Activated gamma-delta T cell treated with anti-CD3 and anti-CD28 coated beads, Interleukin-2, amount 50 U/mL, for 16 hours (primary cell): ENCODE measurements at places on chromosomes 1 and 21.
A peak's percentile ranks its signal among the peaks of the same experiment; 100 is the strongest.

- no peak for DNase-seq
Measured at GRCh38 chr1:186461014-186461413, at the start of gene PDC. Gene PDC (minus strand): TSS chr1:186461114. CDS start chr1:186449459, 11,655 bp downstream.

DNA sequence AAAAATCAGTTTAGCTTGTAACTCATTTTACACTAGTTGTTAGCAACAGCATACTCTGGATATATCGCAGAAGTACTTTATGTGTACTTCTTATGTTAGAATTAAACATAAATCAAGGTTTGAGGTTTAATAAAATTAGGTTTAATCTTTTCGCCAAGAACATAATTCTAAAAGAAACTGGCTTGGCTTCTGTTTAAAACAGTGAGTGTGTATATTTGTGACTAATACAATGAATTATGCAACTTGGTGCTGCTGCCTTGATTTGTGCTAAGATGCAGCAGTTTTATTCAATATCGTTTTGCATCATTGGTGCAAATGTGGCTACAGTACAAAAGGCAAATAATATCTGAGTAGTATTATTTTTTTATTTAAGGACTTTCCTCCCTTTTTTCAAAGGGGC is 44.8 kb downstream of the USP25 start:
- DNase-seq: no peak

DNA sequence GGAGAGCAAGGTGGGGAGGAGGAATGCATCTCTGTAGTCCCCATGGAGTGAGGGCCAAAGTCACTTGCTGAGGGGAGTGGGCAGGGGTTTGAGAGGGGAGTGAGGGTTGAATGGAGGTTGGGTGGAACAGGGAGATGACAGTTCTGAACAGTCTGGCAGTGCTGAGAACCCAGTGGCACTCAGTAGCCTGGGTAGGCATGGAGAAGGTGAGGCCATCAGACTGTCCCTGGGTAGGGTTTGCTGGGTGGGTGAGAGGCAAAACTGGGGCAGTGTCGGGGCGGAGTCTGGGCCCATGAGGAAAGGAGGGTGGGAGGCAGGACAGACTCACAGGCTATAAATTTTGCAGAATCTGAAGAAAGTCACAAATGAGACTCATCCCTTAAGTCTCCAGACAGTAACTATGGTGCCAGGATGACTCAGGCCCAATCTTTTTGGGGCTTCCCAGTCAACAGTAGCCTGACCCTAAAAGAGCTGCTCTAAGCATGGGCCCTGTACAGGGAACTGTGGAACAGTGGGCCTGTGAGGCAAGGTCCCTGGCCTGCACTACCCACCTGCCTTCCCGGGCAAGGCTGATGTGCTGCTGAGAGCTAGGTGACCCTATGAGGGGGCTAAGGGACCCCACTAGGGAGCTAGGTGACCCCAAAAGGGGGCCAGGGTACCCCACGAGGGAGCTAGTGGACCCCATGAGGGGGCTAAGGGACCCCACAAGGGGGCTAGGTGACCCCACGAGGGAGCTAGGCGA is 51.0 kb upstream of the DMRTB1 start:
- no peak for DNase-seq

GRCh38 chr1:54163051-54163450 is 10.3 kb upstream of the CDCP2 start:
- no peak for DNase-seq

DNA sequence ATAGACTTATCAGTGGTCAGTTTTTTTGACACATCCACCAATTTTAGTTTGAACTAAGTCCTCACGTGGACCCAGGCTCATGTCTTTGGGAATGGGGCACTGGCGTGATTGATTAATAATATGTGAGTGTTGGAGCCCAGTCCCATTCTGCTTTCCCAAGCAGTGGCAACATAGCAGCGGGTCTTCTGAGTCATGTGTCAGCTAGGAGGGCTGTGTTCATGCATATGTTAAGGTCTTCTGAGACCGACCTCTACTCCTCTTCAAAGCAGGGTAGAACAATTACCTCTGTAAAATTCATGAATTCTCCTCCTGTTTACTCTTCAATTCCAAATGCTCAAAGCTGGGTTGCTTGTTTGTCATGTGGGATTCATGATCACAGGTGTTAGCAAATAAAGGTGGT is 291.3 kb downstream of the CAMTA1 start:
- no peak for DNase-seq

GRCh38 chr1:33137800-33138199 is 44.0 kb downstream of the TRIM62 start:
- DNase-seq: peak; percentile 13

DNA sequence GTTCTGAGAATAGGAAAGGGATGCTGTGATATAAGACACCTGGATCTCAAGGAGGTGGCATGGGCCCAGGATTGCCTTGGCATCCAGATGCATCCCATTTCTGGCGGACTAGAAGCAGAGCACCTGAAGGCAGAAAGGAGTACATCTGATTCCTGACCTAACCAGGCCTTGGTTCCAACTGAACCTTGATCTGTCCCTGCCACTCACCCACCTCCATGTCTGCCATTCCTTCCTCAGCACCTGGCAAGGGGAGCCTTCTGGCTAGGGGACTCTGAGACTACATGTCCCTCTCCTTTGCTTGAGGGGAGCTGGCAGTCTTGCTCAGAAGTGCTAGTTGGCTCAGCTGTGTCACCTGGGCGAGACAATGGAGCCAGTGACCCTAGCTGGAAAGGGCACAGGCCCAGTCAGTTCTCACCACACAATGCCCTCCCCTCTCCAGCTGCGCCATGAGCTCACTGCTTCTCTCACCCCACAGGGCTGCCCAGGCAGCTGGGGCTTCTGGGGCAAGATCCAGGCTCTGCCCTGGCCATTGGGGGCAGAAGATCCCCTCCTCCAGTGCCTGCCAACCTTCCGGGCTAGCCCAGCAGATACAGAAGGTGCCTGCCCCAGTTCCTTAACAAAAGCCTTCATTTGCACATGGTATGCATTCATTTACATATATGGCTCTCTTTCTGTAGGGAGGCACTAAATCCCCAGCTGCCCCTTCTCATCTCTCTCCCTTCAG is 2.9 kb downstream of the IGSF8 start:
- DNase-seq: no peak

- no peak for DNase-seq
Measured at GRCh38 chr1:156310962-156311361, 11.9 kb upstream of the VHLL start.

DNA sequence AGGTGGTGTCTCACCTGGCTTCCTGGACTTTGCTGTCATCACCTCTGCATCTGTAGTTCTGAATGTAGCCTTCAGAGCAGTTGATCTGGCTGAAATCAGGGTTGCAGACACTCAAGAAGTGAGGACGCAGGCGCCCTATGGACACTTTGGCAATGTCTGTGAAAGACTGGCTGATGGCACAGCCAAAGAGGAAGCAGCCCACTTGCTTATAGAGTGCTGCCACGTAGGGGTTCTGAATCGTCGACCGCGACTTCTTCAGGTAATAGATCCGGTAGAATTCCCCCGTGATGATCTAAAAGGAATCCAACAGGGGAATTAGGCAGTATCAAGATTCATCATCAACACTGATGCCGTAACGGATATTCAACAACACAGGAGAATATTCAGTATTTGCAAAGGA is 55.1 kb downstream of the PLPP3 start:
- no peak for DNase-seq

- DNase-seq: no peak
Measured at GRCh38 chr1:210347112-210347511, 18.4 kb downstream of the HHAT start.

GRCh38 chr1:4344065-4344732 is 310.2 kb upstream of the AJAP1 start:
- no peak for DNase-seq

GRCh38 chr1:19758227-19758830 is 41.4 kb downstream of the TMCO4 start:
- no peak for DNase-seq

- no peak for DNase-seq
Measured at GRCh38 chr1:100036718-100037655, 67.2 kb downstream of the SLC35A3 start.

- DNase-seq: no peak
Measured at GRCh38 chr1:197740992-197741391, 34.3 kb downstream of the DENND1B start.

DNA sequence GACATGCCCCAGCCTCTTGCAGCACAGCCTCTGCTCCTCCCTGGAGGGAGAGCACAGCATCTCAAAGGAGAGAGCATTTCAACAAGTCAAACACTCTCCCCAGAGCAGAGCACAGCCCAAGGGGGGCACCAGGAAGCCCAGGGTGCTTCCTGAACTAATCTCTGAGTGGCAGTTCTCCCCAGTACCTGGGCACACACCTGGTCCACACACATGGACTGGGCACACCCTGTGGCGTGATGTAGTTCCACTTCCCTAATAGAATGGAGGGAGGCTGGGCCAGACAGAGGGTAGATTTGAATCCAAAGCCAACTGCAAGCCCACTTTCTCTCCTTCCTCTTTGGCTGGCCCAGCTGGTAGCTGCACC is 55.5 kb downstream of the CD46 start:
- DNase-seq: no peak

DNA sequence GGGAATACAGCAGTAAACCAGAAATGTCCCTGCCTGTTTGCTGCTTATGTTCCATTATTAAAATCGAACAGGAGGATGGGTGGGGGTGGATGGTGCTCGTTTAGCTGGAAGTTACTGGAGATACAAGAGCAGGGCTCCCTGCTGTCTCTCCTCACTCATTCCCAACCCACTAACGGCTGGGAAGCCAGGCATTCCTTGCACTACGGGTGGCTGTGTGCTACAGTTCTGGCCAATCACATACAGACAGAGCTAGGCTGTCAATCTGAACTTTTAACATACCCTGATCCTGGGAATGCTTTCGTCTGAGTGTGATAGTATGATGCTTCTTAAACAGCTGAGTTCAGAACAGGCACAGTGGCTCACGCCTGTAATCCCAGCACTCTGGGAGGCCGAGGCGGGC is 7.0 kb downstream of the SIPA1L2 start:
- no peak for DNase-seq

- no peak for DNase-seq
Measured at GRCh38 chr1:31230378-31230777, 9.3 kb downstream of the NKAIN1 start.

GRCh38 chr1:25567710-25568089 is 24.3 kb downstream of the LDLRAP1 start:
- DNase-seq: no peak

DNA sequence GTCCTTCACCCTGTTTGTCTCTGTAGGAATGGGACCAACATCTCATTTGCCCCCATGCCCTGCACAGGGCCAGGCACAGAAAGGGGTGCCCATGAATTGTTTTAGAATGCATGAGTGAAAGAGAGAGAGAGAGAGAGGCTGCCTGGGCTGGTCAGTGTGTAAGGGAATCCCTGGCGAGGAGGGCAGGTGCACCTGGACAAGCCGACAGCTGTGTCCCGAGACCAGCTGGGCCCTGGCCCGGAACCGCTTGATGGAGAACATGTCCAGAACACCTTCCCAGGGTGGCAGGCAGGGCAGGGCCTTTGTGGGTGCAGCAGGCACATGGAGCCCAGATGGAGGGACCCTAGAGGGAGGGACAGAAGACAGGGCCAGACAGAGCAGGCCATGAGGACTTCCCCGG is 22.7 kb downstream of the SPOCD1 start:
- DNase-seq: no peak

DNA sequence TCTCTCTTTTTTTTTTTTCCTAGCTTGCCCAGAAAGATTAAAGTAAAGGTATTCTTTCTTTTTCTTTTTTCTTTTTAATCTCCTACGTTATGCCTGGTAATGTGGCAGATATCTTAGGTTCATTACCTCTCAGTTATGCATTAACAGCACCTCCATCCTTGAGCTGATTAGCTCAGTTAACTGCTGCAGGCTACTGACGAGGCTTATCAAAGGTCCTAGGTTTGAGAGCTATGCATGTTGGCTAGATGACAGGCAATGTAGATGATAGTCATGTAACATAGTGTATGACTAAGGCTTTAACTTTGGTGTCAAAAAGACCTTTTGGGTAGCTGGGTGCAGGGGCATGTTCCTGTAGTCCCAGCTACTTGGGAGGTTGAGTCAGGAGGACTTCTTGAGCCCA is 53.7 kb upstream of the CACYBP start:
- no peak for DNase-seq

DNA sequence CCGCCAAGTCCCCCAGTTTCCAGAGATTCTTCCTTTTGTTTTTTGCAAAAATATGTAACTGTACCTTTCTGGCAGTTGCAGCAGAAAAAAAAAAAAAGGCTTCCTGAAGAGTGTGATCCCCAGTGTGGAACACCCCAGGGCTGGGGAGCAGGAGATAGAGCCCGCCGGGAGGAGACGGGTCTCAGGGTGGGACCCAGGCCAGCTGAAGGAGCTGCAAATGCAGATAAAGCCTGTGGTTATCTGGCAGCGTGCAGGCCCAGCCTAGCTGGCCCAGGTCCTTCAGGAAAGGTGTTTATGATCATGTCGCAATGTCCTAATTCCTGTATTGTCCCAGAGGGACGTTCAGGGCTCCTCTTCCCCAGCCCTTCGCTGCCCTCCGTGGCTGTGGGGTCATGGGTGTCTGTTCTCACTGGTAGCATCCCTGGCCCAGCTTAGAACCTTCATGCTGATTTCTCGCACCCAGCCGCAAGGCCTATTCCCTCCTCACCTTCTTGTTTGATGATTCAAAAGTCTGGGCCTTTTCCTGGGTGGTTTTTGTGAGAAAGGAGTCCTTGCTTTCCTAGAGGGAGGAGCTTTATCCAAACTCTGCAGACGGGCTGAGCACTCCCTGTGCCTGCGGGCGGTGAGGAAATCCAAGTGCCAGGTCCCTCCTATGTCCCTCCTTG is 26.2 kb downstream of the RNF187 start:
- DNase-seq: no peak

- DNase-seq: no peak
Measured at GRCh38 chr21:34152500-34152899, 79.1 kb downstream of the MRPS6 start.

GRCh38 chr21:25487046-25487594 is 120.2 kb downstream of the MRPL39 start:
- no peak for DNase-seq

DNA sequence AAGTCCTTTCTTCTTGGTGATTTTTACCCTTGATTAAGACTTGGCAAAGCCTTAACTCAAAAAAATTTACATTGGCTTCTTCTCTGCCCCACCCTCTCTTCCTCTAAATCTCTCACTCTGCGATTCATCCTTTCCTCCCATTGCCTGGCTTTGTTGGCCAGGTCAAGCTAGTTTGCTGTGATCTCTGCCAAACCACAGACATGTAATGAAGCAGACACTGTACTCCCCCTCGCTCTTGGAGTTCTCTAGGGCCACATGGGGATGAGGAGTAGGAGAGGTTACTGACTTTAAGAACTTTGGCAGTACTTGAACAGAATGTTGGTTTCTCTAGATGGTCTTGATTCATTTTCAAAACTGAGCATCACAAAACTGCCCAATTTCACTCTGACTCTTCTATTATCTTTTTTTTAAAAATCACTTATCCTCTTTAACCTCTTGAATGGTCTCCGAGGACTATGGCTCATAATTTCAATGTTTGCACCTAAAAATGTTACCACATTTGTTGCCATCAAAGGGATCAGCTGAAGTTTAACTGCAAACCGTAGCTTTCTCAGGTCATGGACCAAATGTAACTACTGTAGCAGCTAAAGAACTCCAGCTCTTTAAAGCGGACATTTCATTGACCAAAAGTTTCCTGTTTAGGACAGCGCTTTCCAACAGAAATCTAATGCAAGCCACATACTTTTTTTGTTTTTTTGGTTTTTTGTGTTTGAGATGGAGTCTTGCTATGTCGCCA is 62.7 kb upstream of the IPO9 start:
- no peak for DNase-seq

- no peak for DNase-seq
Measured at GRCh38 chr1:18530587-18531502, 50.1 kb downstream of the KLHDC7A start.
